ENCODE measurements at places on chromosomes 11 and 22.

- peak; percentile 17 for DNase-seq
Observed at GRCh38 chr22:41028841-41029240, 63.6 kb upstream of the EP300 start.

DNA sequence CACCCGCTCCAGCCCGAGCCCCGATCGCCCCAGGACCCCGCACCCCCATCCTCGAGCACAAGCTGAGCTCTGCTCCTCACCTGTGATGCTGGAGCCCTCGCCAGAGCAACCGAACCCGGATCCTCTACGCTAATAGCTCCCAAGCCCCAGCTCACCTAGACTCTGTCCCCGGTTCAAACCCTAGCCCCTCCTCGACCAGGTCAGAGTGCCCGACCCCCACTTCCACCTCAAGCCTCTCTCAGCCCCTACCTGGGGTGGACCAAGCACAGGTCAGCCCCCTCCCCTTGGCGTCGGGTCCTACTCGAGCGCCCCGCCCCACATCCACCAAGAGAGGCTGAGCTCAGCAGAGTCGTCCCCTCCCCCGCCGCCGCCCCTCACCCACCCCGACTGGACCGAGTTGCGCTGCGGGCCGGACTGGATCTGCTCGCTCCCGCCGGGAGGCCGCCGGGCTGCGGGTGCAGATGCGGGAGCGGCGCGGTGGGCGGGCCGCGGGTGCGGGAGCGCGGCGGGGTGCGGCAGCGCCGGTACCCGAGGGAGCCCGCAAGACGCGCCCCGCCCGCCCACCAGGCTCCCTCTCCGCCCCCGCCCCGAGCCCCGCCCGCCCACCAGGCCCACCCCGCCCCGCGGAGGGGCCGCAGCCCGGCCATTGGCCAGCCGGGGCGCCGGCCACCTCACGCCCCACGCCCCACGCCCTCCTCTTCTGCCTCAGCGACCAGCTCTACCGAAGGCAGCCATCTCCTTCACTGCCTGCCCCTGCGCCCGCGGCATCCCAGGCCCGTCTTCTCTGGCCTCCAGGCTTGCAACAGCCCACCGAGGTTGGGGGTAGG, 577 bp upstream of the DKK3 start:
- peak; percentile 52 for DNase-seq

GRCh38 chr11:6563121-6563619, 40.2 kb downstream of the RRP8 start:
- DNase-seq: no peak

DNA sequence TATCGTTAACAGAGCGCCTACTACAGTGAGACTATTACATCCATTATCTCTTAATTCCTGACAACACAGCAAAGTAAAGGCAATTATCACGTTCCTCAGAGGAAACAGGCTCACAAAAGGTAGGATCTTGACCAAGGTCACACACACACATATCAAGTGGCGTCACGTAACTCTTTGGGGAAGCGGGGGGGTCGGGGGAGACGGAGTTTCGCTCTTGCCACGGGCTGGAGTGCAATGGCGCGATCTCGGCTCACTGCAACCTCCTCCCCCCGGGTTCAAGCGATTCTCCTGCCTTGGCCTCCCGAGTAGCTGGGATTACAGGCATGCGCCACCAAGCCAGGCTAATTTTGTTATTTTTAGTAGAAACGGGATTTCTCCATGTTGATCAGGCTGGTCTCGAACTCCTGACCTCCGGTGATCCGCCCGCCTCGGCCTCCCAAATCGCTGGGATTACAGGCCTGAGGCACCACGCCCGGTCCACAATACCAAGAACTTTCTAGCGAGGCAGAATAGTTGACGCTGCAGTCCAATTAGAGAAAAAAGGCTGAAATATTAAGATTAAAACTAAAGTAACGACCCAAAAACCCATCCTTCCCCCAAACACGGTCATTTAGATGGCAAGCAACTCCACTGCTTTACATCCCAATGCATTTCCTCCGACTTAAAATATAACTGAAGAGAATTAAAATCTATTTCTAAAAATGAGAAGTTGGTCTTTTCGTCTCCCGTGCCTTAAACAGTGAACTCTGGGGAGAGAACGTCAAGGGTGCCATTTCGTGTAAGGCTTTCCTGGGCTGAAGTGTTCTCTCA, 1.2 kb downstream of the DDX17 start:
- DNase-seq: no peak

- no peak for DNase-seq
Observed at GRCh38 chr11:71215425-71215965, 36.9 kb downstream of the SHANK2 start.

- DNase-seq: no peak
Observed at GRCh38 chr11:76627606-76628005, 42.9 kb downstream of the LRRC32 start.

DNA sequence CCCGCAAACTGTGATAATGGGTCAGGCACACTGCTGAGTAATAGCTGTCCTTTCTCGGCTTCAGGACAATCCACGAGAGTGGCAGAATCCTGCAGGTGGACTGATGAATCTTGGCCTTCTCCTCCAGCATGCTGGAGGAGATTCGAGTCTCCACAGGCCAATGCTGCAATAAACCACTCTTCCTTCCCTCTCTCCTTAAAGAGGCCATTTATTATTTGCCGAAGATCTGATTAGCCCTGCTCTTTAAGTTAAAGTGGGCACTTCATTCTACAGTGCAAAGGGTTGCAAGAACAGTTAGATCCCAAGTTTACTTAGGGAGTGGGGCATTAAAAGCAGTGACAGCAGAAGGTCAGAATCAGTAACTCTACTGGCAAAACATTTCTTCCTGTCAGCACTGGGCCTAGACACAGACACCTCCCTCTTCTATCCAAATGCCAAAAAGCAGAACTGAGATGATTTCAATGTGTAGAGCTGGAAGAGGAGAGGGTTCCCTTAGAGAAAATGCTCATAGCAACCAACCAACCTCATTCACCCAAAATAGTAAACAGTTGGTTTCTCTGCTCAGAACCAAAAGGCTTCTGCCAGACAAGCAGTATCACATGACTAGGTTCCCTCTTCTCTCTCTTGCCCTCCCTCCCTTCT, 121.7 kb downstream of the SGSM3 start:
- DNase-seq: no peak

DNA sequence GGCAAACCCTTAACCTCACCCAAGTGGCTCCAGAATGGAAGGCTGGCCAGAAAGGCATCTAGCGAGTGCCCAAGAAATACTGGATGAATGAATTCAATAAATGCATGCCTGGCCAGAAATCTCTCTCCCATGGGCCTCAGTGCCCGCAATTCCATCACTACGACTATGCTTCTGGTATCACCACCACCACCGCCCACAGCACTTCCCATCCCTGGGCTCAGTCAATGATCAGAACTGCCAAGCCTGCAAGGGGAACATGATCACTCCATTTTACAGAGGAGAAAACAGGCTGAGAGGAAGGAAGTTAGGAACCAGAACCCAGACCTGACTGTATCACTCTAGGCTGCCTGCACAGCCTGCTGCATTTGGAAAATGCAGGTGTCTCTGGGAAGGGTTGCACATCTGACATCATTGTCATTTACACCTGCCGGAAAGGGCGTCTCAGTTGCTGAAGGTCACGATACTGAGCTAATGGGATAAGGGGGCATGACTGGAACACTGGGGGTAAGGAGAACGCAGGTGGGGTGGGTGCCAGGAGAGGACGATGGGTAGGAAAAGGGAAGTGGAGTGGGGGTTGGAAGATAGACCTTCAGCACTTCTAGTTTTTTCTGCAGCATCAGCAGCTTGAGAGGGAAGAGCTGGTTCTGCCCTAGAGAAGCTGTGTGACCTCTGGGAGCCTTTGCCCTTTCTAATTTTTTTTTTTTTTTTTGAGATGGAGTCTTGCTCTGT, 3.2 kb downstream of the GPR152 start:
- DNase-seq: no peak

DNA sequence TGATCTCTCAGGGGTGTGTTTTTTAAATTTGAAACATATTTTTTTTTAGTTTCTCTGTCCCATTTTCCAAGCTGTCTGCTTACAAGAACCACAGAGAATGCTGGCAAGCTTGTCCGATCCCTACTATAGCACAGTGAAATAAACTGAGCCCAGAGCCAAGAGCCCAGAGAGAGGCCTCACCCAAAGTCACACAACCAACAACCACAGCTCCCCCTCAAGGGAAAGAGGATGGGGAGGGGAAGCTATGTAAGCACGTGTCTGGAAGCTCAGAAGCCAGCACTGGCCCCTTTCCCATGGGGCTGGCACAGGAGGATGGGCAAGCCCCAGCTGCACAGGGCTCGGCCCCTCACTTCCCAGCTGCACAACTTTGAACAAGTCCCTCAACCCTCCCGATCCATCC, 3.2 kb upstream of the SART1 start:
- no peak for DNase-seq

- DNase-seq: no peak
Observed at GRCh38 chr22:45453764-45454163, 40.3 kb downstream of the RIBC2 start.

DNA sequence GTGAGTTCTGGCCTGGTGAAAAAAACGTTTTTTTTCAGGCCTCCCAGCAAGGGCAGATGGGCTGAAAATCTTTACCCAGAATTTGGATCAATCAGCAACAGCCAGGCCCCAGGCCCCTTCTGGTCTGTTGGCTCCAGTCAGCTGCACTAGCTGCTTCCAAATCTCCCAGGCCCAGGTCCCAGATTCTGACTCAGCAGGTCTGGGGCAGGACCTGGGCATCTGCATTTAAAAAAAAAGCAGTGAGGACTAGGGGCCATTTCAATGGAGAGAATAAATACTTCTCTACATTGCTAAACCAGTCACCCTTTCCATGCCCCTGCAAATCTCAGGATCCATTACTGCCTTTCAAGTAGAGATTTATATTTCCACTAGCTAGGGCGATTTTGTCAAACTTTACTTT, 4.3 kb downstream of the SLC15A3 start:
- no peak for DNase-seq

GRCh38 chr11:64276653-64277431, 7.6 kb downstream of the BAD start:
- peak; percentile 94 for DNase-seq

DNA sequence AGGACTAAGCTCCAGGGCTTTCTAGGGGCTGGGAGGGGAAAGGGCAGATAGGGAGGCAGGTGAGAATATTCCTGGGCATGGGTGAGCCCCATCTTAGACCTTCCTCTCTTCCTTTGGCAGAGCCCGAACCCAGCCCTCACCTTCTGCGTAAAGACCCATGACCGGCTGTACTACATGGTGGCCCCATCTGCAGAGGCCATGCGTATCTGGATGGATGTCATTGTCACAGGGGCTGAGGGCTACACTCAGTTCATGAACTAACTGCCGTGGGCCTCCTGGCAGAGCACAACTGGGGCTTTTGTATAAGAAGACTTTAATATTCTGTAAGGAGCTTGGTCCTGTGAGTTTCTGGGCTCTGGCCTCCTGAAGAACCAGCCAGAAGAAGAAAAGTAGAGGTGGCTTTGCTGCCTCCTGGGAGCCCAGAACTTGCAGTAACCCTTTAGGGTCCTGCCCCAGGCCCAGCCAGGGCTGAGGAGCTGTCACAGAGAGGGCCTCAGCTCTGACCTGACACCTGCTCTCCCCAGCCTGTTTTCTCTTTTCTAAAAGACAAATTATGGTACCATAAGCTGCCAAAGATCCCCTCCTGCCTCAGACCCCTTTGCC, 22.8 kb downstream of the TREH start:
- DNase-seq: no peak

- DNase-seq: no peak
Observed at GRCh38 chr11:71181566-71181965, 70.8 kb downstream of the SHANK2 start.

- no peak for DNase-seq
Observed at GRCh38 chr22:25210793-25211192, 8.6 kb upstream of the CRYBB2 start.

DNA sequence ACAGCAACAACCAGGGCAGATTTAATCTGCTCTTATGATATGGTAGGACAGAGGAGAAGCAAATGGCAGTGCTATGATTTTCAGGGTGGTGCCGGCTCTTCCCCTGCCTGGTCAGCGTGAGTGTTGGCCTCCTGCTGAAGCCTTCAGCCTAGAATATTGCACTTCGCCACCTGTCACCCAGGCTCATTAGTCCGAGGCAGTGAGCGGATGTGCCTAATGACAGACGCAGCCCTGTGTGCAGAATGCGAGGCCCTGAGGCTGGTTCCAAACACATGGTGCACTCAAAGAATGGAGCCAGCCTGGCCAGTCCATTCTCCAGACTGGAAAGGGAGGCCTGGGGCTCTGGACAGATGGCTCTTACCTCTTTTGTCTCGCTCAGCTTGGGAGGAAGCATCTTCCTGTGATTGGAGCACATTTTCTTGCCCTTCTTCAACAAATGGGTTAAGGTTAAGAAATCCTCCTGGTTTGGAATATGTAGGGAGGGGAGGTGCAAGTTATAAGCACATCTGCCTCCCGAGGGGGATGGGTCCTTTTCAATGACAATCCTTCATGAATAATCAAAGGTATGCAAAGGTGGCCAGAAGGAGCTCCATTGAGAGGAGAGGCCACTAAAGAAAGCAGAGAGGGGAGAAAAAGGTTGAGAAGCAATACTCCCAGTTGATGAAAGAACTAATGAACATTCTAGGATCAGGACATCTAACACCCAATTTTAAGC, 39.7 kb upstream of the GALNT18 start:
- DNase-seq: no peak

DNA sequence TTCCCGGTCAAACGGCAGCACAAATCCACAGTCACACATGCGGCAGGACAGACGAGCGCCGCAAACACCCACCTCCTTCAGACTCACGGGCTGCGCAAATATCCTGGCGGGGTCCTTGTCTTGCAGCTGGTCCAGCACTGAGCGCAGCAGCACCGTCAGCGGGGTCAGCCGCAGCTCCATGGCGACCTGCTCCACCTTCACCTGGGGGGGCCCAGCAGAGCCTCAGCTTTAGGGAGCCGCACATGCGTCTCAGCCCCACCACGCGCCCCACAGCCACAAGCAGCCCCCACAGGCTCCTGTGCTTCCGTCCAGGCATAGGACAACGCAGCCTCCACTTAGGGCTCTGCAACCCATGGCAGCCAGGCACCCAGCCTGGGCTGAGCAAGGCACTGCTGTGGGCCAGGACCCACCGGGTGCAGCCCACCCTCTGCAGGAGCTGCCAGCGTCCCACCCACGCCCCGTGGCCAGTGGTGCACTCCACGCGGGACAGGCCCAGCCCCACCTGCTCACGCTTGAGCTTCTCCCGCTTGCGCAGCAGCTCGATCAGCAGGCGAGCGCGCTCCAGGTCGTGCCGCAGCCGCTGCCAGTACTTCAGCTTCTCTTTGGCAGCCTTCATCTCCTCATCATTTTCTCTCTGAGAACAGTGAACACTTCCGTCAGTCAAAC, 29.1 kb downstream of the BRD1 start:
- no peak for DNase-seq

Measured in T1000 (cell line).